ENCODE measurements at places on chromosomes 5 and 9. TPM values are rescaled to one million over a fixed set of nuclear protein-coding genes. Genes with fewer than 3 reads are reported as not detected.
A peak's percentile ranks its signal among the peaks of the same experiment; 100 is the strongest.

Gene CKMT2
- total RNA-seq, result 1.7 TPM

Gene CCDC192
- not detected for total RNA-seq

Gene TMC1
- total RNA-seq, result 0.40 TPM

Gene SPATA31A3
- not detected for total RNA-seq

Gene TMEFF1
- 8.0 TPM for total RNA-seq

Gene FCHO2
- total RNA-seq, result 14.7 TPM

GRCh38 chr5:107567901-107568671 is 102.7 kb downstream of the EFNA5 start:
- DNase-seq, result no peak

- DNase-seq, result peak; percentile 1
These were observed 1238.0 kb upstream of the NUDT12 start for GRCh38 chr5:104800440-104801048.

- peak; percentile 65 for DNase-seq
These were observed 92.0 kb downstream of the AMBP start for GRCh38 chr9:113985968-113986585.

- no peak for DNase-seq
These were observed 588 bp upstream of the ZBED3 start for GRCh38 chr5:77087484-77088261.

DNA sequence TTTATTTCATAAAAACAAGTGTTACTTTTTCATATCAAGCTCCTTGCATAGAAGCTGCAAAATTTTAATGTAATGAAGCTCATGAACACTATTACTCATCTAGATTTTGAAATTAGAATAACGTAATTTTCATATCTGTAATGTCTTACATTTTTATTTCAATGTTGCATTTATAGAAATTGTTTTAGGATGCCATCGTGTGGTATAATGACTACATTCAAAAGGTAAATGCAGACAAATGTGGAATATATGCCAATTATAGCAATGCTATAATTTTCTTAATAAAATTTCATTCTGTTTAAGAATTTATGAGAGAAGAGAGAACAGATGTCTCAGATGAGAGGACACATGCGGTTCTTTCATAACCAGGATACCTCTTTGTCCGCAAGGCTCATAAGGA is 230.2 kb downstream of the TMEM232 start:
- no peak for DNase-seq

GRCh38 chr9:3458806-3459475 is 66.9 kb downstream of the RFX3 start:
- DNase-seq, result no peak

DNA sequence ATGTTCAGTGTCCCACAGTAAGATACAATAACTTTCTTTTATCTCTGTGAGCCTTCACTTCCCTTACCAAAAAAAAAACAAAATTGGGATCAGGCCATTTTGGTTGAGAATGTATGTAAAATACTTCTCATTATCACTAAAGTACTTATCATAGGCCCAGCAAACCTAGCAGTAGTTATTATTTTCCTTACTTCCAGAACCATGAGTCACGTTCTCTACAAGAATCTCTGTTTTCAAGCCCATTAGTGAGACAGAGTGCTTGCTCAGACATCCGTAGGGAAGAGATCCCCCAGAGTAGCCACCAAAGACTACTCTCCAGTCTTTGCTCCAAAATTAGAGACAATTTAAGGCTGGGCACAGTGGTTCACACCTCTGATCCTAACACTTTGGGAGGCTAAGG is 103.9 kb upstream of the NR5A1 start:
- DNase-seq, result no peak

DNA sequence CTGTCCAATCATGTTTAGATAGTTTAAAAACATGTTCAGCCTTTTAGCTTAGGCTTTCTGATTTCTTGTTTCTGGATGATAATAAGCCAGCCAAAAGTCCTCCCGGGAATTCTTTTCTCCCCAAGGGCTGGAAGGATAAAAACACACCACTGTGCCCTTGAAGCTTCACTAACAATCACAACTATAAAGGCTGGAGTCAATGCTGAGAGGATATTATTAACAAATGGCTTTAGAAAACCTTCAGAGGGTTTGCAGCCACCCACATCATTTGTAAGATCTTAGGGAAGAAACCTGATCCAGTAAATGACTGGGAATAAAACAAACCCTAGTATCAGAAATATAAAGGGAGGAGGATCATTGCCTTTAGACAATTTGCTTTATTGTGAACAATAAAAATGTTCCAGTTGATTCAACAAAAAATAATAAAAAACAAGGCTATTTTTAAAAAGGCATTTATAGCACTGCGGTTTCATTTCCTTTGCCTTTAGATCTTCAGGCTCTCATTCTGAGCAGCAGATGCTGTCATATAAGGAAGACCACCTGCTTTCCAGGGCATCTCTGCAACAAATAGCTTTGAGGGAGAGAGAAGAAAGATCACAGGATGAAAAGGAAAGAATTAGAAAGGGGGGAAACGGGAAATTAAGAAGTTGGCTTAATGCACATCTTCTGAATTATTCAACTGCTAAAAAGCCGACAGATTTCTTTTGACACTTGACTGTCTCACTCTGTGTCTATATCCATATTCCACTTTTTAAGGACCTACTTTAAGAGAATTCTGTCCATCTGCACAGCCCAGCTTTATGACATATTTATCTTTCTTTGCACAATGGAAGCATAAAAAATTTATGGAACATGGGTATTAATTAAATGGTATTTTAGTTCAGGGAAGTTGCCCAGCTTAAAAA is 277.2 kb upstream of the SLC24A2 start:
- peak; percentile 40 for DNase-seq

GRCh38 chr9:112361601-112362000 is 18.3 kb upstream of the HSDL2 start:
- peak; percentile 57 for DNase-seq

- DNase-seq, result no peak
These were observed 4.1 kb upstream of the CCNG1 start for GRCh38 chr5:163433271-163433670.

DNA sequence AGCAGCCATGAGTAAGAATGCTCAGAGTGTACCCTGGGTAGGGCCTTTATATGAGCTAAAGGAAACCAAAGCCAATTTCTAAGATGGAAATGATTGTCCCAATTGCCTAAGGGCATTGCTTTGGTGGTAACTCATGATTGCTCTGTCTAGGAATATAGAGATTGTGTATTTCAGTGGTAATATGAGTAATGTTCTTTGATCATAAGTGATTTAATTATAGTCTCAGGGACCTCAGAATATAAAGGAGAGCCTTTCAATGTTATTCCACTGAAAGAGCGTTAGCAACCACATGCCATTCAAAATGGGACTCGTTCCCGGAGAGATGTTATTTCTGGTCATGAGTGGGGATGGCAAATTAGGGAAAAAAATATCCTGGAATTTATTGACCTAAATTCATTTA is 340.5 kb downstream of the ARHGEF28 start:
- DNase-seq, result no peak

DNA sequence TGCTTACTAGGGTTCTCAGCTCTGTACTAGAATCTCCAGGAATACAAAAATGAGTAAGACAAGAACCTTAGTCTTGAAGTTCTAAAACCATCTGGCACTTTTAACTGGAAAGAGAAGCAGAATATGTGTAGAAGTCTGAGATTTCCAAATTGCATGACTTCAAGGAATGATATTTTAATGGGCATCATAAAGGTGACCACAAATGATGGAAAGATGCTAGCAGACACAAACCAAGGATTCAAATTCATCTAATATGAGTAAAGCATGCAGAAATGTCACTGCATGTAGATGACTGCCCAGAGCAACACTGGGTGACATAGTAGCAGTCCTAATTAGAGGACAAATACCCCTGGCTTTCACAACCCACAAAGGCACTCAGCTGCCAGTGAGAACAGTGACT is 117.2 kb downstream of the RPS23 start:
- DNase-seq, result no peak

- DNase-seq, result peak; percentile 65
These were observed 51.0 kb downstream of the IARS1 start for GRCh38 chr9:92242260-92243136.

GRCh38 chr9:38626006-38626405 is 5.6 kb upstream of the ANKRD18A start:
- DNase-seq, result no peak

DNA sequence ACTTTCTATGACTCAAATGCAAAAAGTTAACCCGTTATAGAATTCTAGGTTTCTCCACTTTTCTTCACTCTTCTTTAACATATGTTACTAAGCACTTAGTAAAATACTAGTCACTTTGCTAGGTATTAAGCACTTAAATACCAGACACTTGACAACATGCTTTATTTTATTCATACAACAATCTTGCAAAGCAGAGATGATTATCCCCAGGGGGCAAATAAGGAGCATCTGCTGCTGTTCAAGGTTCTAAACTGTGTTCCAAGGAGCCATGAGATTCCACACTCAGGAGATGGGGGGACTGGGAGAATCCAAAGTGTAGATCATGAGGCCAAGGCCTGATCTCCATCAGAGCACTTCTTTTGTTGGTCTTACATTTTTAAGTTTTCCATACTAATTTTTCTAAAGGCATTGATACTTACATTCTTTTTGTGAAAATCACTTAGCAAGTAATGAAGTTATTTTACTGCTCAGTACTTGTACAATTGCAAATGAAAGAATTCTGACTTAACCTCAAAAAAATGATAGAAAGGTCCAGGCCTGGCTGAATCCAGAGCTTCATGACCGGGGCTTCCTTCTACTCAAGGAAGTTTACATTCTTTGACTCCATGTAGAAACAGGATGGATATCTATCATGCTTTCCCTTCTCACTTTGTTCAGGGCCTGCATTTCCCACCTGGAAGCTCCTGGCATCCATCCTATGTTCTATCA is 504.4 kb upstream of the WWC1 start:
- DNase-seq, result no peak

DNA sequence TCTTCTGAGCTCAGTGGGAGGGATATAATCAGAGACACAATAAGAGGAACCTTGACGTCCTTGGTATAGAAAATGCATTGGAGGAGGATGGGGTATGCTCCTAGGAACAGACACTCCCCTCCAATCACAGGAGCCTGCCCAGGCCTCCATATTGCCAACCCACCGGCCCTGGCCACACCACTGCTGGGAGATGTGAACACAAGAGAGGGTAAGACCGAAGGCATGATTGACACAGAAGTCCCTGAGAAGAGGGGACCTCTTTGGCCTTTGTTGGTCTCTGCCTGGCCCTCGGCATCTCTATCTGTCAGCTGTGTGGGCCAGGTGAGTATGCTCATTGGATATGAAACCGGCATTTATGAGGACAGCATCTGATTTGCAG is 62.0 kb downstream of the CRB2 start:
- no peak for DNase-seq

GRCh38 chr9:134210908-134211810 is 46.8 kb upstream of the RNU6ATAC start:
- DNase-seq, result no peak

DNA sequence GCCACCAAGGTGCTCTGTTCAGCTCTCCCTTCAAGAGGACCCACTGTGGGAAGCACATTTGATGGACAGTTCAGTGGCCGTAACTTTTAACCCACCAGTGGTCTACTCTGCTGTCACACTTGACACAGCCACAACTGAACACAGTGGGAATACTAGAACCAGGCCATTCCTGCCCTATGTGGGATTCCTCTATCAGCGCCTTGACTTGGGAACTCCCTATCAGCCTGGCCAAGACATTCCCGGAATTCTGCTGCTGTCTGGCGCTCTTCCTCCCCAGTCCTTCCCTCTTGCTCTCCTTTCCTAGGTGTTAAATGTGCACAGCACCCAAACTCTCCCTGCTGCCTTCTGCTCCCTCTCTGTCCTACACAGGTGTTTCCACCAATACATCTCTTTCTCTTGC is 23.1 kb upstream of the SH3PXD2B start:
- DNase-seq, result no peak

DNA sequence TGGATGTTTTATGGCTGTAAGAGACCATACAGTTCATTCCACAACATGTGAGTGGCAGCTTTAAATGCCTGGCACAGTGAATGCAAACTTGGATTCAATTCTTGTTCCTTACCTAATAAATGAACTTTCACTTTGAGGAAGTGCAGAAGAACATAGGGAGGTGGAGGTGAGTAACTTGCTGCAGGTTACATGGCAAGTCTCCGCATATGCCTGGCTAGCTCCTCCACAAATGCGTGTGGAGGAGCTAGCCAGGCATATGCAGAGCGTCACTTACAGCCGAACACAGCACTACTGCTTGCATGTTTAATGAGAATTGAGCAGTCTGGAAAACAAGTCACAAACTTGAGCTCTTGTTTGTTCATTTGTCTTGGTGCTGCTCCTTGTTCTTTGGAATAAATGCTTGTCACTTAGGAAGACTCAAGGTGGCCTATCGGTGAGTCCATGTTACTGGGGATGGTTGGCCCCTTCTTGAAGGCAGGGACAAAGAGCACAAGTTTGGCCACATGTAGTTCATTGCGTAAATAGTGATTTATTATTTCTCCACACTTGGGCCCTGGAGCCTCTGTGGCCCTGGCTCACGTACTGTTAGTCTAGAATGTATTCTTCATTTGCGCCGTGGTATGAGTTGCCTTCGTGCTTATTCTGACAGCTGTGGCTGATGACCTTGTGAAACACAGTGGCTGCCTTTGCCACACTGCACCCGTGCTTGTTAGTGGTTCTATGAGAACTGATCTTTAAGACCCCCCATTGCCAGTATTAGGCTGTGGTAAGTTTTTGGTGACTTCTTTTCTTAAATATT is 3.1 kb downstream of the ISOC1 start:
- DNase-seq, result no peak

DNA sequence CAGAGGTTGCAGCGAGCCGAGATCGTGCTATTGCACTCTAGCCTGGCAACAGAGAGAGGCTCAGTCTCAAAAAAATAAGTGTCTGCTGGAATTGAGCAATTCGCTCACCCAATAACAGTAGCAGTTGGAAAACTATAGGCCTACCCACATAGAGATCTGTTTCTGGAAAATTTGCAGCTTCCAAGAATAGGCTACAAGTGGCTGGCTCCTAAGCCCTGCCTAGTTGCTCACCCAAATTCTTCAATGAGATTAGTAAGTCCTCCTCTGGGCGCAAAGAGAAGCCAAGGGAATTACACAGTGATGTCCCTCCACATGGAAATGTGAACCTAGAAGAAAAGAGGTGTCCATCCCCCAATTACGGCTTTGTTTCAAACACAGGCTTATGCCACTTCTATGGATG is 42.6 kb upstream of the RNF38 start:
- no peak for DNase-seq

DNA sequence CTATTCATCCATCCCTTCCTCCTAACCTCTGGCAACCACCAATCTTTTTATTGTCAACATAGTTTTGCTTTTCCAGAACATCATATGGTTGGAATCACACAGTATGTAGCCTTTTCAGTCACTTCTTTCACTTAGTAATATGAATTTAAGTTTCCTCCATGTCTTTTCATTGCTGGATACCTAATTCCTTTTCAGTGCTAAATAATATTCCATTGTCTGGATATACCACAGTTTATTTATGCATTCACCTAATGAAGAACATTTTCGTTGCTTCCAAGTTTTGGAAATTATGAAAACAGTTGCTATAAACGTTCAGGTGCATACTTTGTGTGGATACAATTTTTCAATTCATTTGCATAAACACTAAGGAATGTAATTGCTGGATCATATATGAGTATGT is 70.7 kb upstream of the FNIP1 start:
- no peak for DNase-seq

Measured in myocyte (in vitro differentiated cells).